Activated naive CD8-positive, alpha-beta T cell treated with anti-CD3 and anti-CD28 coated beads, Interleukin-2, amount 10 ng/mL, durations not matched to agents 7 days and 5 days (primary cell): ENCODE measurements at places on chromosomes 6 and 20.

- no peak for DNase-seq
These were observed 5.2 kb downstream of the VWA7 start for GRCh38 chr6:31771992-31772358.

DNA sequence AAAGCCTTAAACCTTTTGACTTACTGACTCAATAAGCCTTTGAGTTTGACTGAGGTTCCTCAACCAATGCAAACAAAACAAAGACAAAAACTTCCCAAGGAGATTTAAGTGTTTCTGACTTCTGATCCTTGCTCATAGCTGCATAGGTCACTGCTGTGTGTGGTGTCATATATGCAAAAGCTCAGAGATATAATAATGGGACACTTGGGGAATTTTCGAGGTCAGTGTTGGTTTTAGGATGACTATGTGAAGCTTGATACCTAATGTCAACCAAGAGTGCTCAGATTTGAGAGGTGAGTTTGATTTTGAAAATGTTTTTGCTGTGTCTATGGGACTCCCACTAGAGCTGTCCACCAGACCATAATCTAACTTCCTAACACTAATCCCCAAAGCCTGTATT lies 26.2 kb downstream of the ZKSCAN8 start:
- no peak for DNase-seq

- DNase-seq, result no peak
These were observed 9.2 kb downstream of the PHF3 start for GRCh38 chr6:63644668-63645326.

DNA sequence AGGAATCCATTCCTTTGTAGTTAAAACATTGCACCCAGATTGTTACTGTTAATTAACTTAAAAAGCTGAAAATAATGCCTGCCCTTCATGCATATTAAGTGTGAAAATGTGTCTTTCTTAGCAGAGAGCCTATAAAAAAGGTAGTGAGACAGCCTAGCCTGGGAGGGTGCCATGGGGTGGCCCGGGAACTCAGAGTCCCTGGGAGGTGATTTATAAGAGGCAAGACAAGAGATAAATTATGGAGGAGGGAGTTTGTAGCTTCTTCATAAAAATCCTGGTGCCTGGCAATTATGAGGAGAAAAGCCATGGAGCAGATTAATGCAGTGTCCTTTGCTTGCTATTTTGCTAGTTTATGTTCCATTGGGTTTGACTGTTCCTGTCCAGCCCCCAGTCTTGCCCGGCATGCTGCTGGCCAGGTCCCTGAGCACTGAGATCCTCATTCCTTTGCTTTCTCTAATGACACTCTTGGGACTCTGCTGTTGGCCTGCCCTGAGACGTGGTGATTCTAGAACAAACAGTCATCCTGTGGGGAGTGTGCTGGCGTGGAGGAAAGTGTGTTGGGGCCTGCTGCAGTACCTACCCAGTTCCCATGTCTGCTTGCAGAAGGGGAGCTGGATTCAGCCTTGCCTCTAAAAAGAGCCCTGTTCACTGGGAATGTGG lies 4.2 kb downstream of the MLN start:
- DNase-seq, result no peak

DNA sequence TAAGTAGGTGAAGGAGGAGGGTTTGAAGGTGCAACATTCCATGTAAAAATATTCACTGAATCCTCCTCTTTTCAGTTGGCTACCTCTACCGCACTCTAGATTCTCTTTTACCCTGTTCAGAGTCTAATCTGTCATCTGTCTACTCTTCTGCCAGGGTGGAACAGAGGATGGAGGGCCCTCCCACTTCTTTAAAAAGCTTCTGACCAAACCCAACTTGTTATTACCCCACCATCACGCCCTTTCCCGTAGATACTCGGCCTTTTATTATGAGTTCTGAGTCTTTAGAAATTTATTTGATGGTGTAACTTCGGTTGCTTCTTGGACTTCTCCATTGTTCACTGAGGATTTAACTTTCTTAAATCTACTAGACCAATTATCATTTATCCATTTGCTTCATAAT lies 11.7 kb downstream of the STX11 start:
- DNase-seq, result no peak

DNA sequence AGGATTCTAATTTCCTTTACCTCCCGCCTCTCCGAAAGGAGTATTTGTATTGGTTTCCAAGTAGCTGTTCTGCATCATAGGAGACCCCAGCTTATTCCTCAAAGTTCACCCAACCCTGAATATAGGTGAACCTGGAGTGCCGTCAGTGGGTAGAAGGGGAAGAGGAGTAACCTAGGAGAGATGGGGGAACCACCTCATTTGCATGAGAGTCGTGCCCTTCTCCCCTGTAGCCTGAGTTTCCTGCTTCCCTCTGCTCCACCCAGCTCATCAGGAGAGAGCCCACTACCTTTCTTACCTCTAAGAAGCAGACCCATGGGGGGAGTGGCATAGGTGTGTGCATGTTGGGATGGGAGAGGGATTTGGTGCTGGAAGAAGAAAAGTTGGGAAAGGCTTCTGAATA lies 17.3 kb upstream of the WFDC2 start:
- DNase-seq, result no peak

GRCh38 chr6:39425346-39426072 lies 103.0 kb upstream of the KCNK16 start:
- no peak for DNase-seq

DNA sequence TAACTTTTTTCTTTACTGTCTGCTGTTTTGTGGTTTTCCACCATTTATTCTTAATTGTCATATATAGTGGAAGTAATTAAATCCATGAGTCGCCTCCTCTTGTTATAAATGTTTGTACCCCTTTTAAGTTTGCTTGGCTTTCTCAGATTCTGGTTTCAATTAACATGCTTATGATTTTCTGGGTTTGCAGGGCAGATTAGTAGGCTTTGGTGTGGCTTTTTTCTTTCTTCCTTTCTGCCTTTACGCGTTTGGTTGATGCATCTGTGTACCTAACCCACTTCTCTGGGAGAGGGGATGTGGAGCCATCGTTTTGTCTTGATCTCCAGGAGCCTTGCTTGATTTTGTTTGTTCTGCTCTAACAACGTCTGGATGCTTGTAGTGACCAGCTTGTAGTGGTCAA lies 100.4 kb downstream of the JARID2 start:
- DNase-seq, result no peak

DNA sequence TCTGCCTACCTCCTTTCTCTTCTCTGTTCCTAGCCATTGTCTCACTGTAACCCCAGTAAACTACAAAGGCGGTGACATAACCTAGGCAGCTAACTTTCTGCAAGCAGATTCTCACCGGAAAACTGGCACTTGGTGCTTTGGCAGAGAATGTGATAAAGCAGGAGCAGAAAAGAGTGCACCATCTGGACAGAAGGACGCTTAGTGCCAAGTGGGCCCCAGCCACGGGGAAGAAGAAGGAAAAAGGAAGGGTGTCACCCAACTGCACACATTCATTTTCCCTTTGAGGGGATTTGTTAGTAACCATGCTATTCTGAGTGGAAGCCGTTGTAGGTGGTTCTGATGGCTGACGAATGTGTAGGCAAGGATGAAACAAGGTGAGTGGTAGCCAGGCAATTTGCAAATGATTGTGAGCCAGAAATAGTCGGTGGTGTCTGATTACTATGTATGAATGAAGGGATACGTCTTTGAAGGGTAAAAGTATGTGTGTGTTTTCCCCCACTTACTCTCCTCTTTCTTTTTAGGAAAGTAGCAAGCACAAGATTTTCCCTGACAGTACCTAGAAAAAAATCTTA lies 148.3 kb upstream of the STXBP5 start:
- no peak for DNase-seq

DNA sequence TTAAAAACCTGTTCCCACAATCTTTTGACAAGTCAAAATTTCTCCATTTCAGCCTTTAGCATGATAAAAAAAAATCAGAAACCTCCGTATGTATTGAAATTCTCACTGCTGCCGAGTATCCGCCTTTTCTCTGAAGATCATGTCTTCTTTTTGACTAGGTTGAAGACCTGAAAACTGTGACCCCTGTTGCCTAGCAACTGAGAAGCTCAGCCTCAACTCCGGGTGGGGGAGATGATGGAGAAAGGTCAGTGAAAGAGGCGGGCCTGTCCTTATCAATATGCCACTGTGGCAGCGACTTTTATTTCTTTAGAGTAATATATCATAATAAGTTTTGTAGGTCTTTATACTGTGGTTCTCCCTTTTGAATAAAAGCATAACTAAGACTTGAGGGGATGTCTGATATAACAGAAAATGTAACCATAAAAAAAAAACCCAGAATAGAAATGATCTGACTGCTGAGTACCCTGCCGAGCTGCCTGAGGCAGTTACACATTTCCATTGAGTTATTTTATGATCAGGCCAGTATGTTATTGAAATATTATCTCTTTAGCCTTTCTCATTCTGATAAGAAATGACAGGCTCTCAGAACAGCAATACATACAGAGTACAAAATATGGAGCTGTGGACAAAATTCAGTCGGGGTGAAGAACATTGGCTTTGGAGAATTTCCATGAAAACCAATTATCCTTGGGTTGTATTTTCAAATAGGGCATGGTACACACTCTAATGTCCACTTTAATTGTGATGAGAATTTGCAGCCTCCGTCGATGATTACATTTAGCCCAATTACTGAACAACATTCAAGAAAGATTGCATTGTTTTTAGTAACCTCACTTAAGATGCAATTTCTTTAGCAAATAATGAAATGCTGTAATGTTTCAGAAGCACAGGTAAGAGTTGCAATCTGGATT lies 136.7 kb upstream of the EEF1E1 start:
- no peak for DNase-seq

- DNase-seq, result no peak
These were observed 473.7 kb downstream of the QKI start for GRCh38 chr6:163888030-163888819.

- no peak for DNase-seq
These were observed 44.5 kb upstream of the CLDN20 start for GRCh38 chr6:155219299-155219698.

DNA sequence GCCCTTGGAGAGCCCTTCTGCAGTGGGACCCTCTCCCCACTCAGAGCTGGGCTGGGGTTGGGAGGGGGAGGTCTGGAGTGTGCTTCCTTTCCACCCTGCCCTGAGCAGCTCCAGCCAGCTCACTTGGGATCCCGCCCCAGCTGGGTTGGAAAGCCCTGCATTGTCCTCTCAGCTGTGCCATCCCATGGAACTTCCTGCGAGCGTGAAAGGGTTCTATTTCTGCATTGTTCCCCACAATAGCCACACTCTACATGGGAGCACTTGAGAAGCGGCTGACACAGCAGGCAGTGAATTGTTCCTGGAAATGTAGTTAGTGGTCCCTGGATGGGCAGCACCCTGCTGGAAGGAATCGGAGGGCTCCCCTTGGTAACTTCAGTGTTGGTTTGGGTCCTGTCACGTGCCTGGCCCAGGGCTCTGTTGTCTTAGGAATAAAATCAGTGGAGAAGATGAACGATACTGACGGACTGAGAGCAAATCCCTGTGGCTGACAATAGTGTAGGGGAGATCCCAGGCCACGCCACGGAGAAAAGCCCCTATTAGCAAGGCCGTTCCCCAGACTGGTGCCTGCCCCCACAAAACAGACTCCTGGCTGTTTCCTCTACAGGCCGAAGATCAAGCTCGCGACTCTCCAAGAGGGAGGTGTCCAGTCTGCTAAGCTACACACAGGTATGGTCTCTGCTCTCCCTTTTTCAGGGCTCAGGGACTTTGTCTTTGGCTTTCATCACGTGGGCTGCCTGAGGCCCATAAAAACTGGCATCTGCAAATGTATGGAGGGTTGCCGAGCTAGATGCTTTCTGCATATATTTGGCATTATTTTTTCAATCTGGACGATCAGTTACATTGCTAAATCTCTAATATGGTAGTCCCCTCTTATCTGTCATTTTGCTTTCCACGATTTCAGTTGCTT lies 18.8 kb downstream of the DNMT3B start:
- no peak for DNase-seq

DNA sequence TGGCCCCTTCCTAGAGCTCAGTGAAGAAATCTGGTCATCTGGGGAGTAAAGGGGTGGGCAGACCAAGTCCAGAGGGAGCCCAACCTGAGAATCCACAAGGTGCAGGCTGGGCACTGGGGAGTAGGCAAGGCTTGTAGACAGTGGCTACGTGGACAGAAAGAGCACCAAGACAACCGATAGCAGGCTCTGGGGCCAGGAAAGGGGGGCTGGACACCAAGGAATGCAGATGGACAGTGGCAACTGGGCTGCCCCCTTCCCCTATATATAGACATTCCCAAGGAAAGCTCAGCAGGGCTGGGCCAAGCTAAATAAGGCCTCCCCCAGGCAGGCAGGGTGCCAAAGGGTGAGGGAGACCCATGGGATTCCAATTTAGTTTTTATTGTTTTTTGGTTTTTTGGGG lies 1.5 kb upstream of the TNNC2 start:
- DNase-seq, result no peak

- DNase-seq, result no peak
These were observed 82.4 kb upstream of the NNAT start for GRCh38 chr20:37438464-37439222.

DNA sequence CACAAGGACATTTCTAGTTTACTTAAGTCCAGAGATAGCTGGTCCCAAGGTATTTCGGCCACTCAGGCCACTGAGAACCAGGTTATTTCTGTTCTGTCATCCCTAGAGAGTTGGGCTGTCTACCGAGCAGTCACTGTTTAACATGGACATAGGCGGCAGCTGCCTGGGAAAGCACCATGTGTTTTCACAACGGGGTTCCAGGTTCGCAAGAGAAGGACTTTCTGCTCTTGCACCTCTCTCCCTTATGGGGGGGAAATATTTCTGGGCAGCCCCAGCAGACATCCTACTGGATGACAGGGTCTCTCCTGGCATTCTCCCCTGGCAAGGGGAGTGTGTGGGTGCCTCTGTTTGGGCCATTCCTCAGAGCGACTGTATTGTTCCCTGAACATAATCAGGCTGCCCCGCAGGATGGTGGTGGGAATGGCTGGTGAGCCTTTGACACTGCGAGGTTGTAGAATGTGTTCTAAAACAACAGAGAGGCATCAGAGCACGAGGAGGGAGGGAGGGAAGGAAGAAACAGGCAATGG lies 64.4 kb upstream of the DUSP22 start:
- DNase-seq, result no peak

- no peak for DNase-seq
These were observed 18.1 kb downstream of the TUBB2B start for GRCh38 chr6:3209114-3210023.

DNA sequence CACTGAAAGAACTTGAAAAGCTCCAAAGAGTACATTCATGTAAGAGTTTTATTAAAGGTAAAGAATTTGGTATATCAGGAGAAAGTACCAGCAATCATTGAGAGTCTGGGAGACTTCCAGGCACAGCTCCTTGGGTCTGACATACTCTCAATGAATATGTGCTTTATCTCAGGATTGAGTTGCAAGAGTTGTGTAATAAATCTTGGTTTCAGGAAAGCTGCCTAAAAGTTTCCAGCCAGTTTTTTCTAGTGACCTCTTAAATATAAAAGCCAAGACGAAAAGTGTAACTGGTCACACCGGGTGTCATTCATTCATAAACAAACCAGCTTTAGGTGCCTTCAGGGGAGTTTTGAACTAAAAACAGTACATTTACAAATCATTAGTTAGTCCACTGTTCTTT lies 21.6 kb upstream of the GJA1 start:
- no peak for DNase-seq
